ENCODE measurements at places on chromosomes 13 and 19. TPM values are rescaled to one million over a fixed set of nuclear protein-coding genes. Genes with fewer than 3 reads are reported as not detected.
A peak's percentile ranks its signal among the peaks of the same experiment; 100 is the strongest.

Gene WDR87
- total RNA-seq, result not detected

DNA sequence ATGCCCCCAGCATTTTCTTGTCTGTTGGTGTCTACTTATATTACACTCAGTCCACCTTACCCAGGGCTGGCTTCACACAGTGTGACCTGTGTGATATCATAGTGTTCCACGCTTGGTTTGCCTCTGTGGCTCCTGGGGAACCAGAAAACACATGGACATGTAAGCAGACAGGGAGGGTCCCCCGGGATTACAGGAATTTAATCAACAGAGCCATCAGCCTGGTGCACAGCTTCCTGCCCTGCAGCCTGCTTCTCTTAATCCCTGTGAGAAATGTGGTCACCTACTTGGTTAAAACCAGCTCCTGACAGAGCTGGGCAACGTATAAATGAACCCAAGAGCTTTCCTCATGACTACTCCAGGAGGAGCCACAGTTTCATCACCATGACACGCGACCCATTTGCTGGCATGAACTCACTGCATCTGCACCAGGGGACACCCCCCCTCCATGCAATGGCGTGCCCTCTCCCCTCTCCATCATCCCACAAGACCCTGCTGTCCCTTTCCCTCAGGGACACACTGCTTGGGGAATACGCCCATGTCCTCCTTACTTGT is 152.1 kb downstream of the UQCRFS1 start:
- DNase-seq, result no peak

DNA sequence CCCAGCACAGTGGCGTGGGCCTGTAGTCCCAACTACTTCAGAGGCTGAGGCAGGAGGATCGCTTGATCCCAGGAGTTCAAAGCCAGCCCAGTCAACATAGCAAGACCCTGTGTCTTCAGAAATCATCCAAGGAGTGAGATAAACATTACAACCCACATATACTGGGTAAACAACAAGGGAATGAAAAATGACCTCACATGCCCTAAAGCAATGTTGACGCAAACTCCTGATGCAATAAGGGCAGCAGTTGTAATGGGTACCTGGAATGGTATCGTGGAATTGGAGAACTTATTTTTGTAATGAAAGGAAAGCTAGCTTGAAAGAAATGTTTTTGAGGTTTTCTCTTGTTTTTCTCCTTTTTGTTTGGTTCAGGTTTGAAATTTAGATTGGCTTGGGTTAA is 24.5 kb upstream of the LGALS16 start:
- DNase-seq, result no peak

DNA sequence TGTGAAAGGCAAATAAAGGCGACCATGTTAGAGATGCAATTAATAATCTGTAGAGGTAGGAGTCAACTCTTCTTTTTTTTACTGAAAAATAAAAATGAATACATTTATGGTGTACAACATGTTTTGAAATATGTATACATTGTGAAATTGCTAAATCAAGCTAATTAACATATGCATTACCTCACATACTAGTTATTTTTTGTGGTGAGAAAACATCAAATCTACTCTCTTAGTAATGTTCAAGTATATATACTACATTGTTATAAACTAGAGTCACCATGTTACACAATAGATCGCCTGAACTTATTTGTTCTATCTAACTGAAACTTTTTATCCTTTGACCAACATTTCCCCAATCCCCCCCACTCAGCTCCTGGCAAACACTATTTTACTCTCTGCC is 143.2 kb downstream of the POU4F1 start:
- DNase-seq, result no peak

DNA sequence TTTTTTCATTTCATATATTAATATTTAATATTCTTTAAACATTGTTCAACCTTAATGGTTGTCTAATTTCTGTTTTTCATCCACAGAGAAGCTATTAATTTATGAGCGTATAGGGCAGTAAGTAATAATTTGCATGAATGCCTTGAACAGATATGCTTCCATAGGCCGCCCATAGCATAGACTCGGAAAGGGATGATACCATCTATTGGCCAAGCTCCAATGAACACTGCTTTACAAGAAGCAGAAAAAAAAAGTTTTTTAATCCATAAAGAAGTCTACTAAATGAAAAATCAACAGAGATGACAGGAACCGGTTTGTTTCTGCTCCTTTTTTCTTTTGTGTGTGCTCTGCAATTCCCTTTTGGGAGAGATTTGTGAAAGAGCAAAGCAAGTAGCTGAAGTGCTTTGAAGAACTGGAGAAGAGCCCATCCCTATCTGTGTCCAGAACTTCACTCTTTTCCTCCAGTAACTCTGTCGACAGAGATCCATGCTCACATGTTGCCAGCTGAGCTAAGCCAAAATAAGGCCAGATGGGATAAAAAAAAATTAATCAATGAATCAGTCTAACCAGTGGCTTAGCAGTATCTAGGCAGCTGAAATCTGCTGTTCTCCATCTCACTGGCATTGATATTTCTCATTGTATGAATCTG is 215.9 kb upstream of the SOX21 start:
- no peak for DNase-seq

DNA sequence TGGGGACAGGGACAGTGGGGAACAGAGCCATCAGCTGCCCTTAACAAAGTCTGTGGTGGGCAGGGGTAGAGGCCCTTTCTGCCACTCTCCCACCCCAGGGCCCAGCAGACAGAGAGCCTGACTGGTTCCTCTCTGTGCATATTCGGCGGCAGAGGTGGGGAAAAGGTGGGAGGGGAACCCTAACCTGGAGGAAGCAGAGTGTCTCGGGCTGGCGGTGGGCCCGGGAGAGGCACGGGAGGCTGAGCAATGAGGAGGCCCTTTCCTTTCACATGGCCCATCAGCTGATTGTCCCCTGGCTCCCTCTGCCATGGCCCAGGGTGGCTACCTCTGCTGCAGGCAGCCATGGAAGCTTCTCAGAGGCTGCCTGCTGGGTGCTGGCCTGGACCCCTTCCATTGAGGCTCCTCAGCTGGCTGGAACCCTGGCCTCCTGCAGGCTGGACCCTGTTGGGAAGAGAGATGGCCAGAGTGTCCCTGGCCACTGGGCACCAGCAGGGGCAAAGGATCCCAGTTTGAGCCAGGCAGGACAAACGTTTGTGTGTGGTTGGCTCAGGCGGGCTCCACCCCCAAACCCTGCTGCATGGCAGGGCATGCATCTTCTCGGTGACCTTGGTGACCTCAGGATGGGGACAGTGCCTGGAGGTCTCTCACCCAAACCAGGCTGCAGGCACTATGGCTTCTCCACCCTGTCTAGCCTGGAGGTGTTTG is 202.8 kb upstream of the ZNF536 start:
- DNase-seq, result no peak

DNA sequence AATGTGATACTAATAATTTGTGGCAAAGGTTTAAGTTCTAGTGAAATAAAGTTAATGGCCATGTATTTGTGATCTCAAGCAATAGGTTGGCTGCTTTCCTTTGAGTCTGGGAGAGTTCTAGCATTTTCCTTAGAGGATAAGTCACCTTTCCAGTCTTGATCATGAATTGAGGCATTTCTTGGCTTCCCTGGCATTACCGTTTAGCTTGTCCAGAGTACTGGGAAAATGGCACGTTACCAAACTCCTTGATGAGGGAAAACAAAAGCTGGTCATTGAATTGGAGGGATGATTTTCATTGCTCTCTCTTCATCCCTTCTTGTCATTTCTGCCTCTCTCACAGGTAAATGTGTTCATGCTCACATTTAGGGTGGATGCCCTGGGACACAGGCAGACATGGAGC is 34.0 kb upstream of the SPRY2 start:
- no peak for DNase-seq

GRCh38 chr13:22800526-22801401 is 380.0 kb upstream of the SGCG start:
- DNase-seq, result peak; percentile 36

Measured in left cardiac atrium (tissue), 4 donors.